ENCODE measurements at places on chromosomes 16 and 17.

GRCh38 chr17:8832711-8833352, 33.7 kb upstream of the MFSD6L start:
- DNase-seq = no peak

DNA sequence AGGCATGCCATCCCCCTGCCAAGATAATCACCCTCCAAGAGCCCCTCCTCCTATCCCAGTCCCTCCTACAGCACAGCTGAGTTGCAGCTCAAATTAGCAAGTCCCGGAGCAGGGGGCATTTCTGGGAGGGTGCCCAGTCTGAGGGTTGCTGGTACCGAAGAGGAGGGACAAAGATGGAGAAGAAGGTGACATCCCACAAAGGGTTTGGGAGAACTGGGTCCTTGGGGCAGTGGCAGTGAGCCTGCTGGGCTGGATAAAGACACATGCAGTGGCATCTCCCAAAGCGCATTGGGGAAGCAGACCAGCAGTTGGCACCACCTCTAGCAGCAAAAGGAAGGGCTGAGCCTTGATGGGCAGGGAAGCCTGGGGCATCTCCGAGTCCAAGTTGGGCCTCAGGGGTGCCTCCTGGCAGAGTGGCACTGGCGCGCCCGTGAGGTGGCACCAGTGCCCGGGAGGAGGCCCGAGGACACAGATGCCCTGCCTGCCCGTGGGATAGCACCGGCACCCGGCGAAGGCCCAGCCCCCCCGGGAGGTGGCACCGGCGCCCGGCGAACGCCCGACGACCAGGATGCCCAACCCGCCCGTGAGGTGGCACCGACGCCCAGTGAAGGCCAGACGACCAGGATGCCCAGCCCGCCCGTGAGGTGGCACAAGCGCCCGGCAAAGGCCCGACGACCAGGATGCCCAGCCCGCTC, 622 bp downstream of the TOM1L2 start:
- no peak for DNase-seq

GRCh38 chr17:9465210-9465921, 110.3 kb downstream of the STX8 start:
- DNase-seq = no peak

GRCh38 chr16:77836801-77837200, 48.4 kb downstream of the VAT1L start:
- DNase-seq = no peak

DNA sequence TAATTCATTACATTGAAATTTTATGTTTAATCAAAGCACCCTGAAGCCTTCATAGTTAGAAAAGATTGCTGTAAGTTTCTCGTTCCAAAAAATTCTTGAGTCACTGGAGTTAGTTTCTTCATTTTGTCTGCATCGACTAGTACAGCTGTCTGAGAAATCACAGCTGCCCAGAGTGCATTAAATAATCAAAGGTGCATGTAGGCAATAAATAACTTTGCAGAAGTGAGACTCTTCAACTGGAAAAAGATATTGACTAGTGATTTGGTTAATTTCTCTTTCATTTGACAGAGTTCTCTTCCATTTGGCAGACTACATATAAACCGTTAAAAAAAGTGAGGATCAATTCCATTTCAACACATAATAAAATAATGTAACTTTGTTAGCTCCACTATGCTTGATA, 234.0 kb downstream of the CNTNAP4 start:
- DNase-seq = no peak

- DNase-seq = no peak
Measured at GRCh38 chr16:88437367-88437964, 15.6 kb upstream of the ZFPM1 start.

- no peak for DNase-seq
Measured at GRCh38 chr16:87702325-87702811, 63.4 kb downstream of the KLHDC4 start.

- no peak for DNase-seq
Measured at GRCh38 chr16:28951410-28951943, 740 bp downstream of the NFATC2IP start.

- DNase-seq = no peak
Measured at GRCh38 chr16:64392456-64392855, 729.4 kb downstream of the CDH11 start.

- DNase-seq = no peak
Measured at GRCh38 chr16:82638095-82638798, 11.5 kb downstream of the CDH13 start.

GRCh38 chr17:42979511-42980273, at the start of gene PTGES3L:
PTGES3L (minus strand) TSS chr17:42980080; CDS start chr17:42980053, 27 bp downstream.
- DNase-seq = no peak

DNA sequence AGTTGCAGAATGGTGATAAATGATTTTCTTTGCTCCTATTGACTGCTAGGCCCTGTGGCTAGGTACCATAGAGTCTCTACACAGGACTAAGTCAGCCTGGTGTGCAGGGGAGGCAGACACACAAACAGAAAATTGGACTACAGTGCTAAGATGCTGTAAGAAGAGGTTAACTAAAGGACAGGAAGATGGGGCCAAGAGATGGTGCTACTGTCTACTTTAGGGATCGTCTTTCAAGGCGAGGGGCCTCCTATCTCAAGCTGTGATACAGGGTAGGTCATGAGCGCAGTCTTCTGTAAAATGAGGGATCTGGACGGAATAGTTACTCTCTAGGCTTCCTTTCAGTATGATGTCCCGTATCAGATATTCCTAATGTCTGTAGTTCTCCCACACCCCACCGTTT, 817 bp downstream of the NME1 start:
- DNase-seq = no peak

DNA sequence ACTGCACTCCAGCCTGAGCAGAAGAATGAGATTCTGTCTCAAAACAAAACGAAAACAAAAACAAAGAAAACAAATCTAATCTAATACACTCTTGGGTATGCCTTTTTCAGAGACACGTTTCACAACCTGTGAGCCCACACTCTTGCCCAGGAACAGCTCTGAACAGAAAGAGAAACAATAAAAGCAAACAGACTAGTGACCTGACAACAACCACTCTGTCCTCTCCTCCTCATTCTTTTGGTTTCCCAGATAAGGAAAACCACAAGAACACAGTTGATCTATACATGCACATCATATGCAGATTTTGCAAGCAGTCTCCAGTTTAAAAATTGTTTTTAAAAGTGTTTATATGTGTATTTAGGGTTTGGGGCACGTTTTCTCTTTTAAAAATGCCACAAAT, 1.3 kb downstream of the MKS1 start:
- DNase-seq = no peak

DNA sequence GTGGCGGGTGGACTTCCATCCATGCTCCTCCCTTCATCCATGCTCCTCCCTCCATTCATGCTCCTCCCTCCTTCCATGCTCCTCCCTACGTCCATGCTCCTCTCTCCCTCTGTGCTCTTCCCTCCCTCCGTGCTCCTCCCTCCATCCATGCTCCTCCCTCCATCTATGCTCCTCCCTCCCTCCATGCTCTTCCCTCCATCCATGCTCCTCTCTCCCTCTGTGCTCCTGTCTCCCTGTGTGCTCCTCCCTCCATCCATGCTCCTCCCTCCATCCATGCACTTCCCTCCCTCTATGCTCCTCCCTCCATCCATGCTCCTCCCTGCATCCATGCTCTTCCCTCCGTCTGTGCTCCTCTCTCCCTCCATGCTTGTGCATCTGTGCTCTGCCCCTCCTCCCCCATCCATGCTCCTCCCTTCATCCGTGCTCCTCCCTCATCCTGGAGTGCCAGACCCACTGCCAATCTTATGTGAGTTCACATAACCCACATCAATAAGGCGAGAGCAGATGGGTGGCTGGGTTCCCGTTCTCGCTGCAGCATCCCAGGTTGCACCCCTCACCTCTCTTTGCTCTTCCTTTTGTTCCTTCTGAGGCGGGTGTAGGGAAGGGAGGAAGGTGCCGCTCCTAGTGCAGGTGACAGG, 22.8 kb downstream of the KSR1 start:
- DNase-seq = no peak

- DNase-seq = no peak
Measured at GRCh38 chr16:74075393-74075792, 221.2 kb upstream of the PSMD7 start.

DNA sequence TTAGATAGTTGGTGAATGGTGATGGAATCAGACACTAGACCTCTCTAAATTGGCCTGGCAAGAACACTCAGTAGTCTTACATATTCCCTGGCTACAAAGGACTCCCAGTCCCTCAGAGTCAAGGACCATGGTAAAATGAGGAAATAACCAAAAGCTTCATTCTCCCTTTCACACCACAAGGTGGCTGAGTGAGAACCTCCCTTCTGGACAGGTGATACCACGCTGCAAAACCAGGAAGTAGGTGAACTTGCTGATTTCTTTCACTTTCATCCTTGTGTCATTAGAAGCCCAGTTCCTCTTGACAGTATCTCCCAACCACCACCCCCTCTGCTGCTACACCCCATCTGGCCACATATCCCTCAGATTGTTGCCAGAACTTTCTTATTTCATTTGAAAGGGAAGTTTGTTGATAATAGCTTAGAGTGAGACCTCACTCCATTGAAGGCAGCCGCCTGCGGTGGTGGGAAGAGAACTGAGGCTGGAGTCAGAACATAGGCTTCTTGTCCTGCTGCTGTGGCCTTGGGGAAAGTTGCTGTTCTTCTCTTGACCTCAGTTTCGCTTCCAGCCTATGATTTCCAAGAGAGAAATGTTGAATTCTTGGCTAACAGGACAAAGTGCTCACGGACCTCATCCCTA, 290.6 kb upstream of the CCL2 start:
- DNase-seq = no peak

GRCh38 chr17:48528153-48528935, 2.5 kb downstream of the HOXB1 start:
- no peak for DNase-seq

DNA sequence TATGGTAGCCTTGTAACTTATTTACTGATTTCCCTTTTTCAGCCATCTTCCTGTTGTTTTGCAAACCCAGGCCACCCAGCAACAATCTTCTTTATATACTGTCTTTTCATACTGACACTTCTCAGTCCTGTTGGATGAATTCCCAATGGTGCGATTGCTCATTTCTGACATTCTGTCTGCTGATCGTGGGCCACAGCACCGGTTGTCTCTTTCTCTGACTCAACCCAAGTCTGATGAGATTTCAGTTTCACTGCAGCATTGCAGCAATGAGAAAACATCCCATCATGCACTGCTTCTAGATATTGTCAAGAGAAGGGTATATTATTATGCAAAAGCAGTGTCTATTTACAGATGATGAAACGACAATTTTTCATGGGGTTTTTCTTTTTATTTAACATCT, 349.2 kb upstream of the HSBP1 start:
- no peak for DNase-seq

- no peak for DNase-seq
Measured at GRCh38 chr17:48543854-48544348, 1.0 kb downstream of the HOXB2 start.

DNA sequence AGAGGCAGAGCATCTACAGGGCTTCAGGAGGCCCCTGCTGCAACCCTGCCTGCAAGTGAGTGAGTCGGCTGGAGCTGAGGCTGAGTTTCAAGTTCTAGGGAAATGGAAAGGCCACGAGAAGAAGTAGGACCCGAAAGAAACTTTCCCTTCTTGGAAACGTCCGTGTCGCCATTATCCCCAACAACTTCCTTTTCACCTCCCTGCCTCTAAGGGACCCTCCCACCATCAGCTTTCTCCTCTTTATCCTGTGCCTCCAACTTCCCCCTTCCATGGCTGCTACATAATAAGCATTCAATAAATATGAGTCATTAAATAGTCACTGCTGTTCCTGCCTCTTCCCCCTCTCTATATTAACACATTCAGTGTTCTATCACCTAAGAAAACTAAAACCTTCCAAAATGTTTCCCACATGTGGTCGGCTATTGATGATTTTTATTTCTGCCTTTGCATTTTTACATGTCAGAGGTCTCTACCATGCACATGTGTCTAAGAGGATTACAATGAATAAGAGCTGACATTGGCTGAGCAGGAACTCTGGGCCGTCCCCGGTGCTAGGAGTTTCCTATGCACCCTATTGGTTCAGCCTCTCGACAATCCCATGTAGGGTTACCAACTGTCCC, 115.9 kb upstream of the TNRC6C start:
- no peak for DNase-seq

DNA sequence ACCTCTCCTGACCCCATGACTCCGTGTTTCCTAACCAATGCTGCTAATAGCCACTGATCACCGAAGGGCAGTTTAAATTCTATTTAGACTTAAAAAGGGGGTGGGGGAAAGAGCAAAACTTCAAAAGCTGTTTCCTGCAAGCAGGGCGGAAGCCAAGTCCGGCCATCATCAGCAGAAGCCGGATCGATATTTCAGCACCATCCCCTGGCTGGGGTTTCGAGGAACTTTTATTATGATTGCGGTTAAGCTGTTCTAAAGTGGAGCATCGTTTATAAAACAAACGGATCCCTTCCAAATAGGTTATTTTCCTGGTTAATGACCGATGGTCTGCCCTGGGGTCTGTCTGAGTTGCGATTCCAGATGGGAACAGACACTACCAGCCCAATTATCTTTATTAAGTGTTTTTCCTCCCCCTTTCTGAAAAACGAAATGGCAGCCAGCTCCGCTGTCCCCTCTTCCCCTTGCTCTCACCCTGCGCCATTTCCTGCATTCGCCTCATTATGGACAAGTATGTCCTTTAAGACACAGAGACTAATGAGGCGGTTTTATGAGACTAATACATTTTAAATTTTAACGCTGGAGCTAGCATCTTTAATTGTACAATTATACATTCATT, 76.1 kb upstream of the IRX3 start:
- no peak for DNase-seq

GRCh38 chr17:50630524-50631194, 4.0 kb upstream of the ABCC3 start:
- no peak for DNase-seq

DNA sequence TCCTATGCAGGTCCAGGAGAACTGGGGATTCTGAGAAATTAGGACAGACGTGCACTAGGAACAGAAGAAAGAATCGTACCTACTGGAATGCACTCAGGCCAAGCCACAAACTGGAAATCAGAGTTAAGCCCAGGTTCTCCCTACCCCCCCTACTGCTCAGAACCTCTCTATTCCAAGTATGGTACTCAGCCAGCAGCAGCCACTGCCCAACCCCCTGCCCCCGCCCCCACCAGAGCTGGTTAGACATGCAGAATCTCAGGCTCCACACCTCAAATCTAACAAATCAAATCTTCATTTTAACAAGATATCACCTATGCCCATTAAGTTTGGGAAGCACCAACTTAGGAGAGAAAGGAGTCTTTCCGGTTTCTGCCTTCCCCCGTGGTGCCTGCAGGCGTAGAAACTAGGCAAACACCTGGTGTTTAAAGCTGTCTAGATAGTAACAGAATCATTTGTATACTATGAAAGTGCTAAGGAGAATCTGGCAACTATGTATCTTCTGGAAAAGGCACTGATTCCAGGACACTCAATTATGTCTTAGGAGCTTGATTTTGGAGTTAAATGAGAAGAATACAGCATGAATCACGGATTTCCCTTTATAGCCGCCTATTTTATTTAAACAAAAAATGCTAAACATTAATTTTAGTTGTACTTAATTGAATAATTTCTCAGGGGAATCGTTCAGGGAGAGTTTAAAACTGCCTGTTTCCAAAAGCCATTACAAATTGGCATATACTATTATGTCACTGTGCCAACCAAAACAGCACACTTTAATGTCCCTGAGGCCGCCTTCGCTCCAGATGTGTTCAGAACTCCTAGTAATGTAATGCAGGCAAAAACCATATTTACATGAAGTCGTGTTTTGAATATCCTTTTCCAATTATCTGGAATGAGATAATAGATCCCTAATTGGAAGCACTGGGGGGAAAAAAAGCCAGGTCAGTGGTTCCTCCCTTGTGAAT, 166.5 kb downstream of the STX8 start:
- no peak for DNase-seq

- no peak for DNase-seq
Measured at GRCh38 chr17:33976831-33977230, 278.3 kb upstream of the CCL2 start.

- no peak for DNase-seq
Measured at GRCh38 chr16:80618862-80619648, 78.3 kb downstream of the DYNLRB2 start.

GRCh38 chr17:44541884-44542581, 15.3 kb upstream of the FZD2 start:
- DNase-seq = no peak
